ENCODE measurements at places on chromosomes 12 and 14.
A peak's percentile ranks its signal among the peaks of the same experiment; 100 is the strongest.

DNA sequence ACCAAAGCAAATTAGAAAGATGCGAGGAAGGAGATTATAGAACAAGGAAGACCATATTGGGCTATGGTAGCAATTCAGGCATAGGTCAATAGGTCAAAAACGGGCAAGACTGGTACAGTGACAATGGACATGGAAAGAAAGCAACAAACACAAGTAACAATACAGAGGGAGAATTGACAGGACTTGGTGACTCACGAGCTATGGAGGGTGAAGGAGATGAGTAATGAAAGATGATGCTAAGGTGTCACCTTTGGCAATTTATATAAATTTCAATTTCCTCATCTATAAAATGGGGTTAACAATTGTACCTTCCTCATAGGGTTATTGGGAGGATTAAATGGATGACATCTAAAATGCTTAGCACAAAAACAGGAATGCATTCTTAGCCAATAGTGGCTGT is 15.1 kb upstream of the DUSP16 start:
- no peak for DNase-seq

DNA sequence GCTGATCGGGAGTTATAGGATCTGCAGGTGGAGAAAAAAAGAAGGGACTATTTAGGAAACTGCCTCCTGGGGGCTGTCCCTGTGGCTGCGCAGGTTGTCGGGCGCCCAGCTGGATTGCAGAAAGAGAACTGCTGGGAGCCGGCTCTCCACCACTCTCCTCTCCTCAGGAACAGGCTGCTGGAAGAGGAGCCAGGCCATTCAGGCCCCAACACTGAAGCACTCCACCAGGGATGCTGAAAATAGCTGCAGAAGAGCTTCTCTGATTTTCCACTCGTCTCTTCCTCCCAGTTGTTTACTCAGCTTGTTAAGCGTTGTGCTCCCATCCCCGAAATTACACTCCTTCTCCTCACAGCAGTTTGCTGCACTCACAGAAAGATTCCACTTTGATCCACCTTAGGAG is 347.3 kb downstream of the GLT1D1 start:
- no peak for DNase-seq

- no peak for DNase-seq
These were observed 9.0 kb upstream of the CD163 start for GRCh38 chr12:7512553-7512952.

DNA sequence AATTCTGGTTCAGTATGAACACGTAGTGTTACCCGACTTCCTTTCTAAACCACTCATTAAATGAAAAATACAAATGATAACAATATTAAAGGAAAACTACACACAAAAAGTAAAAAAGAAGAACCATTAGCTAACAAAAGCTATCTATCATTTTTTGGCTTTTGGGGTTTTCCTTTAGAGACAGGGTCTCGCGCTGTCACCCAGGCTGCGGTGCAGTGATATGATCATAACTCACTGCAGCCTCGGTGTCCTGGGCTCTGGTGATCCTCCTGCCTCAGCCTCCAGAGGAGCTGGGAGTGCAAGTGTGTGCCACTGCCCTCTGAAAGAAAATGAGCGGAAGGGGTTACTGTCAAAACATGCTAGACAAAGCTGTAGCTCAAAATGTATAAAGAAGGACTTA is 238.2 kb upstream of the AVPR1A start:
- DNase-seq = no peak

GRCh38 chr14:103519837-103520212 is 2.8 kb downstream of the CKB start:
- DNase-seq = no peak

GRCh38 chr12:114924946-114925475 is 241.0 kb upstream of the TBX3 start:
- DNase-seq = no peak

- DNase-seq = no peak
These were observed 30.1 kb upstream of the PNMA1 start for GRCh38 chr14:73744175-73744867.

DNA sequence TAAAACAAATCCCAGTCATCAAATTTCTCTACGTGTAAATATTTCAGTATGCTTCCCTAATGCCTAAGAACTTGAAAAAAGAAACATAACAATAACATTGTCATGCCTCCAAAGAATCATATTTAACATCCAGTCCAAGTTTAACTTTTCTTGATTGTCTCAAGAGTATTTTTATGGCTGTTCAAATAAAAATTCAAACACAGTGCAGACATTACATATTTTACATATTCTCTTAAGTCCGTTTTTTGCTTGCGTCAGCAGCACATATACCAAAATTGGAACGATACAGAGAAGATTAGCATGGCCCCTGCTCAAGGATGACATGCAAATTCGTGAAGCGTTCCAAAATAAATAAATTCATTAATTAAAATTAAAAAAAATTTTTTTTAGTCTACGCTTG is 23.3 kb upstream of the EEA1 start:
- DNase-seq = no peak

DNA sequence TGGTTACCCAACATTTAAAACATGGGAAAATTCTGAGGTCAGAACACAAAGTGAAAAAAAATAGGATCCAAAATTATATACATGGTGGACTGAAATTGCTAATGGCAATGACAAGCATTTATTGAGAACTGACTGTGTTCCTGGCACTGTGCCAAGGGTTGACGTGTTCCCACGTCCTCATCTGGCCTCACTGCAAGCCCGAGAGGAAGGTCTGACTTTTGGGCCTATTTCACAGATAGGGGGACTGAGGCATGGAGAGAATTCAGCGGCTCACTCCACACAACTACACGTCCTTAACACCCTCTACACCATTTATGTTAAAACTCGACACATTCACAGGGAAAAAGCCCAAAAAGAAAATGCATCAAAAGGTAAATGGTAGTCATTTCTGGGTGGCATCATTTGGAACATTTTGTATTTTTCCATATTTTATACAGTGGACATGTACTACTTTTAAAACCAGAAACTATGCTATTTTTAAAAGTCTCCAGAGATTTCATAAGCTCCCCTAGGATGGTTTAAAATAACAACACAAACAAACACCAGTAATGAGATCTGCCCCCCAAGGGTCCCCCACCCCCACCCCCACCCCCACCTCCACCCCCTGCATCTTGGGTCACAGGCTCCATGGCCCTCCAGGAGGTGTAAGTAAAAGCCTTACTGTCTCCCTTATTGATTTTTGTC is 27.7 kb downstream of the CLMN start:
- DNase-seq = no peak

DNA sequence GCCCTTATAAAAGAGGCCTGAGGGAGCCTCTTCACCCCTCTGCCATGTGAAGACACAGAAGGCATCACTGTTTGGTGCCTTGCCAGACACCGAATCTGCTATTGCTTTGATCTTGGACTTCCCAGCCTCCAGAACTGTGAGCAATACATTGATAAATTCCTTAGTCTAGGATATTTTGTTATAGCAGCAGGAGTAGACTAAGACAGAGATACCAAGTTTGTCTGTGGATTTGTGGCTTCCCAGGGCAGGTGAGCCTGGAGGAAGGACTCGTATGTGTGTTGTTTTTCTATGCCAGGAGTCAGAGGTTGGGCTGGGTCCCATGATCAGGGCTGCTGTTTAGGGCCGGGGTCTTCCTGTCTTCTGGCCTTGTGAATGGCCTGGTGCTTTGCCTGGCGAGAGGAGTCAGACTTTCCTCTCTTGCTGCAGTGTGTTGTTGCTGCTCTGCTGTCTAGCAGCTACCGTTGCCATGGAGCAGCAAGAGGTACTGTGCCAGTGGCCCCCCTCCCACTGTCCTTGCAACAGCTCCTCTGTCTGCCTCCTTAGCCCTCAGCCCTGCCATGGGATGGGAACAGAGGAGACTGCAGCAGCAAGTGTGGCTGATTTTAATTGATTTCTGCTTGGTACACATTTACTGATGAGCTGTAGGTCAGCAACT is 111.2 kb downstream of the CHST11 start:
- DNase-seq = no peak

GRCh38 chr14:90677484-90678050 is 138.7 kb downstream of the TTC7B start:
- peak; percentile 38 for DNase-seq

GRCh38 chr12:92107094-92107493 is 38.6 kb downstream of the BTG1 start:
- no peak for DNase-seq

DNA sequence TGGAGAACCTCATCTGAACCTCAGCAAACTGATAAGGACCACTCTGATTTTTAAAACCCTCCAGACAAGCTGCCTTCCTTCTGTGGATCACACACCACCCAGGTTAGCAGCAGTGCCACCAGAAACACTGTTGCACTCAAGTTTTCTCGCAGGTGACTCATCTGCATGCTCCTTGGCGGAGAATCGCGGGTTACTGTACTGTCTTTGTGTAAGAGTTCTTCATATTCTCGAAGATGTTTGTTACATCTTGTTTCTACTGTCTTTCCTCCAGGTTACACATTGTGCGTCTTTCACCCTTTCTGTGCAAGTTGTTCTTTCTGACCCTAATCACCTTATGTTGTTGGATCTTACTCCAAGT is 331.2 kb downstream of the CACNA1C start:
- DNase-seq = no peak

GRCh38 chr12:58349161-58349560 is 407.8 kb downstream of the ATP23 start:
- DNase-seq = no peak

DNA sequence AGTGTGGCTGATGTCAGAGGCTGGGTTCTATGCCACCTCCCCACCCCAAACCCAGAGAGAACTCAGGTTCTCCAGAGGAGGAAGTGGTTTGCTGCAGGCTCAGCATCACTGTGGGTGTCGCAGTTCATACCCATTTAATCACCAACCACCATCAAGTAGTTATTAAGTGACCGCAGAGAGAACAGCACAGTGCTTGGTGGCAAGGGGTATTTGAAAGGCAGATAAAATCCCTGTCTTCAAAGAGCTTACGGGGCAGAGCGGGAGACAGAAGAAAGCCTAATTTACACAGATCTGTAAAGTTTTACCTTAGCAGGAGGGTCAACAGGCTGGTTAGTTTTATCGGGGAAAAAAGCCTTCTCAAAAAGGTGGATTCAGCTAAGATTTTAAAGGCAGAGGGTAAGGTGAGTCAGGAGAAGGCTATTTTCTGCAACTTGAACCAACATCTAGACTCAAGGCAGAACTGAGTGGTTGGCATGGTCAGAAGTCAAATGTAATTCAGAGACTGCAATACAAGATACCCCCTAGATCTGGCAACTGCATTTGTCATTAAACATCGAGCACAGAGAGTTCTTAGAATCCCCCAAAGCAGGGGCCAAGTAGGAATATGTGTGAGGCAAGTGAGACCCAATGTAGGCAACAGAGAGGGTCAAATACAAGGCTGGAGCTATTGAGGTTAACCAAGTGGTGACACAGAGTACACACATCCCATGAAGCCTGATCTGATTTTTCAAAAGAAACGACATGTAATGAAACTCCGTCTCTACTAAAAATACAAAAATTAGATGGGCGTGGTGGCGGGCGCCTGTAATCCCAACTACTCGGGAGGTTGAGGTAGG is 13.2 kb downstream of the PXN start:
- DNase-seq = peak; percentile 74

GRCh38 chr12:109932878-109933503 is 32.9 kb downstream of the TCHP start:
- DNase-seq = no peak

- no peak for DNase-seq
These were observed 20.1 kb downstream of the ZNF84 start for GRCh38 chr12:133057446-133057845.

GRCh38 chr14:61750708-61751474 is 11.3 kb upstream of the SNAPC1 start:
- DNase-seq = peak; percentile 53

- DNase-seq = no peak
These were observed 886.0 kb upstream of the FBXO33 start for GRCh38 chr14:40318211-40318719.

- no peak for DNase-seq
These were observed 164.5 kb upstream of the E2F7 start for GRCh38 chr12:77229640-77230442.

DNA sequence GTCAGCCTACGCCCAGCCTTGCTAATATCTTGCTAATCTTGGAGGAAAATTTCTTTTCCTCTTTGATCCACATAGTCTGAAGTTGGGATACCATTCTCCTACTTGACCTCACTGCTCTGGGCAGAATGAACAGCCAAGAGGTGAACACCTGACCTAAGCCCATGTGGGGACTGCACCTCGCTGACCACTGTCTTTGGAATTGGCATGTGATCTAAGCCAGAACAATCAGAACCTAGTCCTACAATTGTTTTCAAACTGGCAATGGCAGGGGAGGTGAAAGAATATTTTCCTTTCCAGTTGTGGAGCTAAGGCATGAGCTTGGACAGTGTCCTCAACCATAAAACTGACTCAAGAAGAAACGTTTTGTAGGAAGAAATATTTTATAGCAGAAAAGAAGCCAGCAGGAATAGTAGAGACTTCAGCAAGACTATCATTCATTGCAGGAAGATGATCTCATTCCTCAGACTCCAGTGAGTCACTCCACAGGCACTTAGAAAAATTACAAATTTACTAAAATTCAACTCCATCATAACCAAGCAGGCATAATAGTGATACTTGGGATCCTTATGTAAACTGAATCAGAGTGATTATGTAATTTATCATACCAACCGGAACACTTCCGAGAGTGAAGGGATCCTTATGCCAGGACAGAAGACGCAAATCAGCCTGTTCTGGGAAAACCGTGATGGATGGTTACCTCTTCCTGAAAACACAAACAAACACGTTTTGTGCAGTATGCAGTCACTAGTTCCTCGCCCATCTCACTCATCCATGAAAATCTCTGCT is 14.7 kb downstream of the PTPRO start:
- DNase-seq = no peak

DNA sequence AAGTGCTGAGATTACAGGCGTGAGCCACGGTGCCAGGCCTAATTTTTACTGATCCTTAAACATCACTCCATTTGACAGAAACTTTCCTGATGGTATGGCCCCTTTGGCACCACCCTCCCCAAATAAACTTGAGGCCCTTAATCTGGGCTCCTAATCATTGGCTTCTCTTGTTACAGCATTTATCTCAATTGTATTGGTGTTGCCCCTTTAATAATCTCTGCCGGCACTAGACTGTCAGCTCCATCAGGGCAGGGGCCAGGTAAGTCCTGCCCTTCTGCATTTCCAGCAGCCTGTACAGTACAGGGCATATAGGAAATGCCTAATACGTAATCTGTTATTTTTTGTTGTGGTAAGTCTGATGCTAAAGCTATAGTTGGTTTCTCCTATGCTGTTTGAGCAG is 1.2 kb upstream of the IFT81 start:
- no peak for DNase-seq
